ENCODE measurements at places on chromosomes 12 and 14.

DNA sequence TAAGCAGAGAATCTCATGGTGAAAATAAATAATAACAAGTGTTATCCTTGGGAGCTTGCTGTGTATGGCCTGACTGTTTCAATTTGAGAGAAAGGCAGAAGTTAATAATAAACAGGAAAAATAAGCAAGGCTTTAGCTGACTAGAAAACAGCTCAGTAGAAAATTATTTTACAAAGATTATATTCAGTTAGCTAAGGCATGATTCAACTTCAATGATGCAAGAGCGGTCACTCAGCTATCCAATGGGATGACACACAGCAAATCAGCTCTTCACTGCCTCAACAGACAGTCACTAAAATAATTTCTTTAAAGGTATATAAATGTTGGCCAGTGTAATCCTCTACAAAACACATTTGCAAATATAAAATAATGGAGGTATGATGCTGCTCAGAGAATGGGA lies 18.6 kb downstream of the GSTZ1 start:
- no peak for DNase-seq

DNA sequence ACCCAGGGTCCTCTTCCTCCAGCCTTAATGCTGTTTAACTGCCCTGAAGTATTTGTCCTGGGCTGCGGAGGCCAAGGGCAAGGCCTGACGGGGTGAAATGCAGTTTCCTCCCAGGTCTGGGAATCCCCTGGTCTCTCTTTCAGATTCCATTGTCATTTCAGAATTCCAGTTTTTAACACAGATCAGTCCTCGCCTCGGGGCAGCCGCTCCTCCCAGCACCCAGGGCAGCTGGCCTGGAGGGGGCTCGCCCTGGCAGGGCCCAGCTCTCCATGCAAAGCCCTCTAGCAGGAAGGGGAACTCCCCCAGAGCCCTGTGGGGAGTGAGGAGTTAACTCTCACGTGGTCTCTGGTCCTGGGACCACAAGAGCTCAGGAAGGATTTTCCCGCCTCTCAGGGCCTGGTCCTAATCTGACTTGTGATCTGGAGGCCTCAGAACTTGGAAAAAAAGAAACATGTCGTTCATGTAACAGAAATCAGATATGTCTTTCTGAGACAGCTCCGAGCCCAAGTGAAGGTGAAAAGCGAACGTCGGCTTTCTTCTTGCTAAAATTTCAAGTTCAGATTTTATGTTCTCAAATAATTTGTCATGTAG lies 265.6 kb upstream of the SFSWAP start:
- peak; percentile 62 for DNase-seq

DNA sequence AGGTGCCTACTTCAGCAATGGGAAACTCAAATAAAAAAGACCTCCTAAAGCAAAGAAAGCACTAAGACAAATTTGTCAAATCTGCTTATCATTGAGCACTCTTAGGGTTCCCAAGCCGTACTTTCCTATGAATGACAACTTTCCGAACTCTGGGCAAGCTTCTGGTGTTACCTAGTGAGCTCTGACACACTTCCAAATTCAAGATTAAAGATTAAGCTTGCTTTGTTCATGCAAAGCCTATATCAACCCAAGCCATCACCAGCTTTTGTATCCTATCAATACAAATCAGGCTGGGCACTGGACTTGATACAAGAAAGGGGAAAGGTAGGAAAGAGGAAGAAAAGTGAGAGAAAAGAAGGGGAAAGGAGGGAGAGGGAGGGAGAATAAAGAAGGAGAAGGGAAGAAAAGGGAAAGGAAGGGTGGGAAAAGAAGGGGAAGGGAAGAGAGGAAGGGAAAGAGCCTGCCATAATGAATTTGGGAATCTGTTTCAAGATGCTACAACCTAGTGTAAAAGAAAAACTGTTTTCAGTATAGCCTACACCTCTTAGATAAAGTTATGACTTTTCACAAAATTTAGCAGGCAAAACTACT lies 23.8 kb upstream of the FBLN5 start:
- no peak for DNase-seq

- peak; percentile 44 for DNase-seq
These were observed 5.2 kb upstream of the PACS2 start for GRCh38 chr14:105309371-105309770.

DNA sequence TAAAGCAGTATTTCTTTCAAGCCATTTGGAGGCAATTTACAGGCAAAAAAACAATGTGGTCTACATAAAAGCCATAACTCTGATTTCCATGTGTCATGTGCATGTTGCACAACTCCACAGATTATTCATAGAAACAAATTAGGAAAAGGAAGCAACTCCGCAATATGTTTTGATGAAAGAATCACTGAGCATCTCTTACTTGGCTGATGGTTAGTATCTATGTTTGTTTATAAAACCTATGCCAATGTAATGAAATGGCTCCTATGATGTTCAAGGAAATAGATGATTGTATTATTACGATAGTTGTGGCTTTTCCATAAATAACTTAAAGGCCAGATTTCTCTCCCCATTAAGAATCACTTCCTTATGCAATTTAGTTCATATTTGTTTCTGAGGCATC lies 373.7 kb downstream of the CCDC91 start:
- DNase-seq: no peak

GRCh38 chr14:55665067-55665675 lies 85.2 kb downstream of the KTN1 start:
- no peak for DNase-seq

DNA sequence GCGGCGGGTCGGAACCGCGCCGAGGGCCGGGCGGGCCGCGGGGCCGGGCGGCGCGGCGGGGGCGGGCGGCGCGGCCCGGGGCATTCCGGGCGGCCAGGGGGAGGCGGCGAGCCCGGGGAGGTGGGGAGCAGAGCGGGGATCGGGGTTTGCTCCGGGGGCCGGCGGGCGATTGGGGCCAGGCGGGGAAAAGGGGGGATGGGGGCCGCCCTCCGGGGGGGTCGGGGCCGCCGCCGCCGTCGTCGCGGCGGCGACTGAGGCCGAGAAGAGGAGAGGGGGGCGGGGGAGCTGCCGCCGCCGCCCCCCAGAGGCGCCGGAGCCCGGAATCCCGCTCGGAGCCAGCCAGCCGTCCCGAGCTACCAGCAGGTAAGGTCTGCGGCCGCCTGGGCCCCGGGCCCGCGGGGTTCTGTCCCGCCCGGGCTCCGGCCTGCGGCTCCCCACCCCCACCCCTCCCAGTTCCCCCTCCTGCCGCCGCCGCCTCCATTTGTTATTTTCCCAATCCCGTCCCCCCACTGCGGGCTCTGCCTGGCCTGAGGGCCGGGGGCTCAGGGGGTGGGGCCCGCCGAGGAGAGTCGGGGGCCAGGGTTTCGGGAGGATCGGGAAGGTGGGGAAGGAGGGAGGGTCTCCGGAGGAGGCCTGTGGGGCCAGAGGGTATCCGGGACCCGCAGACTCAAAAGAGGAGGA lies 403 bp downstream of the ATN1 start:
- no peak for DNase-seq

DNA sequence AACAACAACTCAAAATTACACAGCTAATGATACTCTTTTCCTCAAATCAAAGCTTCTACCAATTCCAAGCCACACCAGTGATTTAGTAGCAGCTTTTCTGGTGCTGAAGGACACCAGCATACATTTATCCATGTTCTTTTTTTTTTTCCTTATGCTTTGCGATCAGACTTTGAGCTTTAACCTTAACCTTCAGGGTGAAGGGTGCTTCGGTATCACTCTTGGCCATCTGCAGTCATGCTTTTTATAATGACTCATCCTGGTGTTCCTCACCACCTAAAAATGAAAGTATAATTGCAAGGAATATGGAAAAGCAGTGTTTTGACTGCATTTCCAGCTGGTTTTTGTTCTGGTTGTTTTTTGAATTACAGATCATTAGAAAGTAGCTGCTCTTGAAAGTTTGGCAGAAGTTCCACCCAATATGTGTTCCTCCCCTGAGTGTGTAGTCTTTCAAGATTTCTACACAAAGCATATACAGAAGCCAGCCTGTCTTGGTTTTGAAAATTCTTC lies 1.3 kb upstream of the SLC41A2 start:
- DNase-seq: no peak

- no peak for DNase-seq
These were observed 99.8 kb downstream of the DAD1 start for GRCh38 chr14:22489244-22489545.

- DNase-seq: no peak
These were observed 994.1 kb upstream of the TMEM132C start for GRCh38 chr12:127272864-127273263.

DNA sequence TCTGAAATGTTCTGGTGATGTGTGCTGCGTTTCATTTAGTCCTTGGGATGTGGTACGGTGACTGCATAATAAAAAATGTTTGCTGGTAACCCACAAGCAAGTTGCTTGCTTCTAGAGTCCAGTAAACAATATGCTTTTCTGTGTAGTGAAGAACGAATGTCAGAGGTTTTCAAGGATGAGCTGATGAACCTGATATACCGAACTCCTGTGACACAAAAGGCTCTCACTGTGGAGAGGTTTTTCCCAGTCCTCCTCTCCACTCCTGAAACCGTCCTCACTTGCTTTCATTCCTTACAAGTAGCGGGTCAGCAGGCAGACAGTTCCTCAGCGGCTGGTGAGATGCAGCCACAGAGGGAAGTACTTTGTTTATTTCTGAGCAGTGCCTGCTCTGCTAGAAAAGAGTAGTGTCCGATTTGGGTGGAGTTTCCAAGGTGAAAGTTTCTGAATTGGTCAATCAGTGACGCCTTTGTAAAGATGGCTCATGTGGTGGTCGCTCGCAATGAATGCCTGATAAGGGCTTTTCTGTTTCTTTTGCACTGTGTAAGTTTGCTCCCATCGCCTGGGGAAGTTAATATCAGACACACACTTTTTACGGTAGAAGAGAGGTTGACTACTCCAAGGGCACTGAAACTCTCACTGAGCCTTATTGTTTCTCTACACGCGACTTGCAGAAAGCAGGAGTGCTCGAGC lies 3.0 kb downstream of the ETV6 start:
- peak; percentile 71 for DNase-seq

DNA sequence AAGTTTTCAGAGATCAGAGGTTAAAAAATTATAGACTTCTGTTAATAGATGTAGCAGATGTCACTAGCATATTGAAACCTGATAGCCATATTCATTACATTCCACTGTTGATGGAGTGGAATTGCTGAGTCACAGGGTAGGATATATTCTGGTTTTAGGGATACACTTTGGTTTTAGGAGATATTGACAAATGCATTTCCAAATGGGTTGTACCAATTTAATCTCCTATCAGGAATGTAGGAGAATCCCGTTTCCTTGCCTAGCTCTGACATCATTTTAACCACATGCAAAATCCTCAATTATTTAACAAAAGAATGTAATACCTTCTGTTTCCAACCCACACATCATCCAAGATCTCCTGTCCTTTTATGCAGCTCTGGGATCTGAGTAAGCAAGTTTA lies 30.7 kb upstream of the ESR2 start:
- DNase-seq: no peak
